EL (cell line): ENCODE measurements at places on chromosomes 1 and 21.

DNA sequence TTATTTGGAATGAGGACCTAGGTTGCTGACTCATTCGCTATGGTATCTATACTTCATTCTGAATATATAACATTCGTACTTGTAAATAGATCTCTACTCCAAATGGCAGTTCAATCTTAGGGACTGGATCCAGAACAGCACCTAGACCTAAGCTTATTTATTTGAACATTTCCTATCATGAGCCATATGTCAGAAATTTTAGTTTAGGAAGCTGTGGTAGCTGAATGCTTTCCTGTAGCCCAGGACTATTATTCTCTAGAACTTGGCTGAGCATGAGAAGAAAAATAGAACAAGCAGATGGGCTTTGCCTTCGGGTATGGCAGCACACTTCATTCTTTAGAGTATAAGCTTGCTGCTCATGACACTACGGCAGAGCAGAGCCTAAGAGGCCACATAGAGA lies 1114.4 kb upstream of the B3GALT2 start:
- no peak for DNase-seq

DNA sequence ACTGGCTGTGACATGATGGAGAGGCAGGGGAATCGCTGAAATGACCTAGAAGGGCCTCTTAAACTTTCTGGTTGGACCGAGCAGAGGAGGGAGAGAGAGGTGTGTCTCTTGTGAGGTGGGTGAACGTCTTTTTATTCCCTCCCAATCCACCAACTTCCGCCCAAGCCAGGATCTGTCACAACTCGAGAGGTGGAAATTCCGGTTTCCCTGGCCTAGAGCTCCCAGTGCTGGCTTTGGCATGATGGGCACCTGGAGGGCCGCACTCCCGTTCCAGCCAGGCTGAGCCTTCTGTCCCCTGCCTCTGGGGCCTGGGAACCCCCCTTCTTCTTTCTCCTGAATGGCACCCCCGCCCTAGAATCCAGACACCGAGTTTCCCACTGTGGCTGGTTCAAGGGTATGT lies at the start of gene SEMA4A:
TSS of gene SEMA4A (plus strand) at position 224 of the 400 bp plus-strand sequence. CDS start 994 bp downstream, outside the sequence.
- DNase-seq = no peak

DNA sequence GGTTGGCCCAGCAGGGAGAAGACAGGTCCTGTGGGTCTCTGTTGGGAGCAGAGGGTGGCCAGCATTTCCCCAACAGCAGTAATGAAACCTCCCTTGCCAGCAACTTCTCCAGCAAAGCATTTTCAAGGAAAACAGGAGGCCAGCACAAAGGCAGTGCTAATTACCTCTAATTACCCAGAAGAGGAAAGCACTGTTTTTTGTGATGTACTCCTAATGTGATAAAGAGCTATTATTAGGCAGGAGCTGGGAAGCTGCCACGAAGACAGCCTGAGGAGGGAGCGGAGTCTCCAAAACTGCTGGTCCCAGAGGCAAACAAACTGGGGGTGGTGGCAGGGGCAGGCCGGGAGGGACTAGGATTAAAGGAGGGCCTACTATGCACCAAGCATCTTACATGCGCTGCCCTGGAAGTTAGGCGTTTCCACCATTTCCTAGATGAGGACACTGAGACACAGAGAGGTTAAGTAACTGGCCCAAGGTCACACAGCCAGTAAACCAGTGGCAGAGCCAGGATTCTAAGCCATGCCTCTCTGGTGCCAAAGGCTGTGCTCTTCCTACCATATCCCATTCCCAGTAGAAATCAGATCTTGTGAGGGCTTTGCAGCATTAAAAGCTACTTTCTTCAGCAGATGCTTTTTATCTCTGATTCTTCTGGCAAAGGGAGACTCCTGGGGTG lies 24.5 kb downstream of the HTR6 start:
- DNase-seq = no peak

GRCh38 chr1:206867239-206867638 lies 1.8 kb downstream of the IL20 start:
- DNase-seq = no peak

DNA sequence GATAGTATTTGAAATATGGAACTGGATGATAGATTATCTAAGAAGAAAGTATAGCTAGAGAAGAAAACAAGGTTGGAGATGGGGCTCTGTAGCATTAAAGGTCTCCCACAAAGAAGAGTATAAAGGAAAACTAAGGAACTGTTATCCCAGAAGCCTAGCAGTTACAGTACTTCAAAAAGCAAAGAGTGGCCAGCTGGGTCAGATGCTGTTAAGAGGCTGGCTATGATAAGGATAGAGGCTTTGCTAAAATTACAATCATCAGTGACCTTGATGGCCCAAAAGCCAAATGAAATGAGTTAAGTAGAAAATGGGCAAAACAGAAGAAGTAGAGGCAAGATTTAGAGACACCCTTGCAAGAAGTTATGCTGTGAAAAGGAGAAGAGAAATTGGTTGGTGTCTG lies 25.1 kb upstream of the ANGPTL1 start:
- DNase-seq = no peak

DNA sequence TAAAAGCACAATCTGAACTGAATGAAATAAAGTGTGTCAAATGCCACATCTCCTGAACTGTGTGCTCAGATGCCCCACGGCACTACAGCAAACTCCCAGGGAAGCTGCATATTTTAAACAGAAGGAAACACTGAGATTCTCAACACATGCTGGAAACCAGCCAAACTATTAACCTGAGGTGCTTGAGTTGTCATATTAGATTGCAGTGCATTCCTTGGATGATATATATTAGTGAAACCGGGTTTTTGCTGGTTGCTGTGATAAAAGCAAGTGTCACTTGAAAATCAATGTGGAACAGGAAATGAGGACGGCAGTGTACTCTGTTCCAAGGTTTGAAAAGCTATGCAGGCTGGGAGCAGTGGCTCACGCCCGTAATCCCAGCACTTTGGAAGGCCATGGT lies 8.7 kb downstream of the SYNJ1 start:
- no peak for DNase-seq

GRCh38 chr1:117818456-117818855 lies 111.0 kb downstream of the GDAP2 start:
- peak; percentile 74 for DNase-seq

DNA sequence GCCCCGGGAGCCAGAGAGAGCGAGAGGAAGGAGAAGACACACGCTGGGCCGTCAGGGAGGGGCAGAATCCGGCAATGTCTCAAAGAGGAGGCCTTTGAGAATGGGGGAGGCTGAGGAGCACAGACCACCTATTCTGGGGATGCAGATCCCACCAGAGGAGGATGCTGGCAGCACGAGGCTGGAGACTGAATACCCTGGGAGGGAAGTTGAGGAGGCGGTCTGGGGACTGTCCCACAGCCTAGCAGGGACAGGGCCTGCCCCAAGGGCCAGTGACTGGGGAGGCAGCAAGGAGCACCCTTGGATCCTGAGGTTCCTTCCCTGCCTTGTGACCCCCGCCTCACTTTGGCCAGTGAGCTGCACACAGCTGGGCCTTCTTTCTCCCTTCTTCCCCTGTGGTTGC lies 49.2 kb downstream of the SLC37A1 start:
- DNase-seq = no peak
